Fibroblast of lung (primary cell): ENCODE measurements at places on chromosomes 11 and 22.

GRCh38 chr11:29876192-29876591 lies 140.6 kb downstream of the KCNA4 start:
- no peak for DNase-seq

DNA sequence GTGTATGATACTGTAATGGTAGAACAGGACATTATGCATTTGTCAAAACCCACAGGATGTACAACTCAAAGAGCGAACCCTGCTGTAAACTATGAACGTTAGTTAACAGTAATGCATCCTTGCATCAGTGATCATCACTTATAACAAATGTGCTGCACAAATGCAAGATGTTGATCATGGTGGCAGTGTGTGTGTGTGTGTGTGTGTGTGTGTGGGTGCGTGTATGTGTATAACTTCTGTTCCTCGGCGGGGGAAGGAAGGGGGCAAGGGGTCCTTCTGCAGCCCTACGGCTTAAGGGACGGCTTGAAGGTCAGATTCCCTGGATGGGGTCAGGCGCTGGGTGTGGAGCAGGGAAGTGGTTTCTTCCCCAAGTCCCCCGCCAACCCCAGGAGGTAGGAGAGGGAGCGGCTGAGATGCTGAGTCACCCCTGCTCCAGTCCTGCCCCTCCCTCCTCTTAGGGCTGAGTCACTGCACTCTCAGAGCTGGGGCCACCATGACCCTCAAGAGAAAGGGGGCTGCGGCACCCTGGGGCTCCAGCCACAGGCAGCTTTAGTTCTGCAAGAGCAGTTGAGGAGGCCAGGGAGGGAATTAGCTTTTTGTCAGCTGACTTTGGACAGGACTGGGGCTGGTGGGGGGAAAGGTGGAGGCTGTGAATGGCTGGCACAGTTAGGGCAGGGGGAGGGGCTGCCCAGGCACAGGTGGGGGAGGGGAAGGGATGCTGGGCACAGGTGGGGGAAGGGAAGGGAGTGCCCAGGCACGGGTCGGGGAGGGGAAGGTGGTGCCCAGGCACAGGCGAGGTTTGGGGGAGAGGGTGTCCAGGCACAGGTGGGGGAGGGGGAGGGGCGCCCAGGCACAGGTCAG lies 8.8 kb upstream of the CTSD start:
- DNase-seq = peak; percentile 95

- DNase-seq = no peak
Observed at GRCh38 chr11:106378513-106379179, 301.2 kb downstream of the AASDHPPT start.

GRCh38 chr22:20131859-20132685 lies 468 bp downstream of the ZDHHC8 start:
- no peak for DNase-seq

GRCh38 chr22:44005524-44005923 lies 18.6 kb upstream of the PARVB start:
- no peak for DNase-seq

DNA sequence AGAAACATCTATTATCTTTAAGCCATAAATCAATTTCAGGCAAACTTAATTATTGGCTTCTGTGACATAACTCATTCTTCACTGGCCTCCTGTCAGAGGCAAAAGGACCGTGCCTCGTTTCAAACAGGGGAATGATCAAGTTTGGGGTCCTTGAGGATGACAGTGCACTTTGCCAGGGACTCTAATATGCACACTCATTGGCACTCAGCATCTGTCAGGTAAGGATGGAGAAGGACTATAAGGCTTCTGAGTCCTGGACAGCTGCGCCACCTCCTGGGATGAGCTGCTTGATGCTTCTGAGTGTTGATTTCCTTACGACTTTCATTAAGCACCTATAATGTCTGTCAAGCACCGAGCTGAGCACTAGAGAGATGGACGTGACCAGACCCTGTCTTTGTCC lies 20.2 kb downstream of the BPIFC start:
- no peak for DNase-seq

GRCh38 chr11:112805658-112806057 lies 155.6 kb upstream of the NCAM1 start:
- no peak for DNase-seq
